ENCODE measurements at places on chromosomes 5 and 9.

GRCh38 chr5:149614034-149614907 lies 33.0 kb downstream of the ARHGEF37 start:
- no peak for DNase-seq

GRCh38 chr5:141787376-141787775 lies 90.8 kb downstream of the PCDH1 start:
- DNase-seq: no peak

GRCh38 chr9:94033383-94033782 lies 50.9 kb upstream of the PTPDC1 start:
- no peak for DNase-seq

GRCh38 chr5:121031491-121031890 lies 567.4 kb downstream of the PRR16 start:
- peak; percentile 81 for DNase-seq

- DNase-seq: no peak
Observed at GRCh38 chr5:133461796-133462516, 150.4 kb downstream of the FSTL4 start.

DNA sequence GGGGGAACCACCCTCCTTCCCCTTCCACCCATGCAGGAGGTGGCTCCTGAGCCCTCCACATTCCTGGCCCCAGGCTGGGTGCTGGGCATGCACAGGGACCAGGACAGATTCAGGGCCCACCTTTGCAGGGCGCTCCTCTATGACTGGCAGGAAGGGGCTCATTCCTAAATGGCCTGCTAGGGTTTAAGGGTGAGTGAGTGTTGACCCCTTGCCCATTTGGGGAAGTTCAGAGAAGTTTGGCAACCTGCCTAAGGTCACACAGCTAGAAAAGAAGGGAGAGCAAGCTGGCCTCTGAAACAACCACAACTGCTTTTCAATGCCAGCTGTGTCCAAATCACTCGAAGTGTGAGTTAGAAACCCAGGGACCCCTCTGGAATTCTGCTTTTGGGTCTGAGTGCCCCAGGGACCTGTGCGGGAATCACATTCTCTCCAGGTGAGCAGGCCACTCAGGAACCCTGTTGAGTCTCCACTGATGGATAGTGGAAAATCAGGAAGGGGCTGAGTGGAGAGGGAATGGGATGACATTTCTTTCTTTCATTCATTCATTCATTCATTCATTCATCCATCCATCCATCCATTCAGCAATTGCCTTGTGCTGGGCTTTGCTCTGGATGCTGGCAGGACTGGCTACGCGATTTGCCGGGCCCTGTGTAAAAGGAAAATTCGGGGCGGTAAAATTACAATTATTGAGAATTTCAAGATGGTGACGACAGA lies 191.9 kb downstream of the C9orf50 start:
- DNase-seq: no peak

GRCh38 chr9:19554529-19554928 lies 145.7 kb downstream of the ACER2 start:
- DNase-seq: no peak

- DNase-seq: no peak
Observed at GRCh38 chr5:162288647-162289296, 221.2 kb downstream of the GABRG2 start.

- DNase-seq: no peak
Observed at GRCh38 chr9:111627260-111627963, 3.7 kb upstream of the DNAJC25 start.

DNA sequence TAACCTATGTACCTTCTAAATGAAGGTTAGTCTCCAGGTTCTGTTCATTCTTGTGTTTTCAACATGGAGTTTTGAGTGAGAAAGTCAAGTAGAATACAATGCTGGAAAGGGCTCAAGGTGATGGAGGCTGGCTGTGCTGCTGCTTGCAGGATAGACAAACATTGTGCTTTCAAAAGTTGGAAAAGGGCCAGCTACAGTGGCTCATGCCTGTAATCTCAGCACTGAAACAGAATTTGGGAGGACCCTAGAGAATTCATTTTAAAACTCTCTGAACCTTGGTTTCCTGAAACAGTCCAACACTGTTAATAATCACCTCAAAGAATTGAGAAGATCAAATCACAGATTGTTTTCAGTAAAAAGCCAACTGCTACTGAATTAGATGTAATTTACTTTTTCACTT lies 15.4 kb upstream of the IARS1 start:
- DNase-seq: no peak

DNA sequence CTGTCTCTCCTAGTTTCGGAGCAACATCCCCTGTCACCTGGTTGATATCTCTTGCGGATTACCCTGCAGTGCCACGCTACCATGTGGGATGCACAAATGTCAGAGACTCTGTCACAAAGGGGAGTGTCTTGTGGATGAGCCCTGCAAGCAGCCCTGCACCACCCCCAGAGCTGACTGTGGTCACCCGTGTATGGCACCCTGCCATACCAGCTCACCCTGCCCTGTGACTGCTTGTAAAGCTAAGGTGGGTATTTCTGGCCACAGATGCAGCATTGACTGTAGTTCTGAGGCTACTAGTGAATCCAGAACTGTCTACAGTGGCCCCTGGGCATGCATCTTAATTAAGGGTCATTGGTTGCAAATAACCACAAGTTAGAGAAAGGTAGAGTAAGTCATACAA lies 50.8 kb downstream of the AQP7 start:
- no peak for DNase-seq

DNA sequence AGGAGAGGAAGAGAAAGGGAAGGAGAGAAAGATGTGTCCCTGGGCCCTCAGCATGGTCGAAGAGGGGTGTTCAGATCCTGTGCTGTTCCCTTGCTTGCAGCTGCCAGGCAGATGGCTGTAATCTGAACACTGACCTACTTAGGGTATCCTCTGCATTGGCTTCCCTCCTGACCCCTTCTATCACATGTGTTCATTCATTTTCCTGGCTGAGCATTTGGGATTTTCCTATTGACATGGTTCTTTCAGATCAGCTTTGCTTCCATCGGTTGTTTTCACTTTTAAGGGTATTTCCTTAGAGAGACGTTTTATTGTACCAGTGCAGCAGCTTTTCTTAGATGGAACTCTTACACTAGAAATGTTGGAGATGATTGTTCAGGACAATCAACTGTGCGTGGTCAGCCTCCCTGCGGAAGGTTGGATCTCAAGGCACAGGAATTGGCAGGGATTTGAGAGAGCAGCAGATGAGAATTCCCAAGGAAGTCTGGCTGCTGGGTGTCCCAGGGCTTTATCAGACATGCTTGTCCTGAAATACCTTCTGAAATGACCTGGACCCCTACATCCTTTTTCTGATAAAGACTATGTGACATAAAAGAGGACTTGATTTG lies 26.0 kb downstream of the ACTBL2 start:
- no peak for DNase-seq

GRCh38 chr9:116873491-116873890 lies 186.4 kb downstream of the TRIM32 start:
- DNase-seq: no peak

DNA sequence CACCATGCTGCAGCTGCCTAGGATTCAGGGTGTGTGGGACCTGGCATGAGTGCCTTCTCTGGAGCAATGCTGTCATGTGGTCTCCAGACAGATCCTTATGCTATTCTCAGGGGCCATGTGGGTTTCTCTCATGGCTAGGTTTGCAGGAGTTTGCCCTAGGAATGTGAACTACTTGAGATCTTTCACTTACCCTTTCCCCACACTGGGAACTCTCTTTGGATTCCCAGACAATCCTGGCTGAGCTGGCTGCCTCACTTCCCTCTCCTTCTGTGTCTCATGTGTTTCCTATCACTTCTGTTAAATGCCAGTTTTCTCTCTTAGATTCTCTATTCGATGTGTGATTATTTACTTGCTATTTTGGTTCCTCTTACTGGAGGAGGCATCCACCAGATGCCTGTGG lies 270.2 kb upstream of the RASA1 start:
- no peak for DNase-seq

Data from fibroblast of skin of right biceps (primary cell).